Fibroblast of pulmonary artery (primary cell): ENCODE measurements at places on chromosomes 1 and 21.

DNA sequence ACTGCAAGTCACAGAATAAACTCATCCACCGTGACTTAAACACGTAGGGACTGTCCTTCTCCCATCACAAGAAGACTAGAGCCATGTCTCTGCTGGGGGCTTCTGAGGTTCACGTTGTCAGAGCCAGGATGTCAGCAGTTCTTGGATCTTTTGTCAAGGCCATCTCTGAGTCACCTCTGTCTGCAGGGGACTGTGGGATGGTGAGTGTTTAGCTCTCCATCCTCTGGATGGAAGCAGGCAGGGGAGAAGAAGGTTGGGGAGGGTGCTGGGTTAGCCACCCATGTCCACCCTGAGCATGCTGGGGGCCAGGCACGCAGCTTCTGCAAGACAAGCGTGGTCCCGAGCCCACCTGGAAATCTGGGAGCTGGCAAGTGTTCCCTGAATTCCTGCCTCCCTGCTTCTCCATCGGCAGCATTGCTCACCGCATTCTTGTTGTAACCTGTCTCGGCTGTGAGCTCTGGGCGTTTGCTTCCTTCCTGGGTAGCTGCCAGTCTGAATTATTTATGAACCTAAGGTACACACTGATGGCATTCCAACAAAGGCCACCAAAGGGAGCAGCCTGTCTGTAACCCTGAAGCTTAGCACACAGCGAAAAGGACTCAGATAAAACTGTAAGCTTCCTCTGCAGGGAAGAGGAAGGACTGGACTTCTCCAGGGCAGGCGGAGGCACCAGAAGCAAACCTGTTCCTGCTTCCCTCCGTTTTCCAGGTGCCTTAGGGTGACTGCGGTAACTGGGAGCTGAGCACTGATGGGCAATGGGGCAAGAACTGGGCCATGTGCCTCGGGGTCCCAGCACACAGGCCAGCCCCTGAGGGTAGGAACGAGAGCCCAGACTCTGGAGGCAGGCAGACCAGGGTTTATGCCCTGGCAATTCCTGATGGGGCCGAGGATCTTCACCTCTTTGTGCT, 88.6 kb downstream of the RIPK4 start:
- no peak for DNase-seq

DNA sequence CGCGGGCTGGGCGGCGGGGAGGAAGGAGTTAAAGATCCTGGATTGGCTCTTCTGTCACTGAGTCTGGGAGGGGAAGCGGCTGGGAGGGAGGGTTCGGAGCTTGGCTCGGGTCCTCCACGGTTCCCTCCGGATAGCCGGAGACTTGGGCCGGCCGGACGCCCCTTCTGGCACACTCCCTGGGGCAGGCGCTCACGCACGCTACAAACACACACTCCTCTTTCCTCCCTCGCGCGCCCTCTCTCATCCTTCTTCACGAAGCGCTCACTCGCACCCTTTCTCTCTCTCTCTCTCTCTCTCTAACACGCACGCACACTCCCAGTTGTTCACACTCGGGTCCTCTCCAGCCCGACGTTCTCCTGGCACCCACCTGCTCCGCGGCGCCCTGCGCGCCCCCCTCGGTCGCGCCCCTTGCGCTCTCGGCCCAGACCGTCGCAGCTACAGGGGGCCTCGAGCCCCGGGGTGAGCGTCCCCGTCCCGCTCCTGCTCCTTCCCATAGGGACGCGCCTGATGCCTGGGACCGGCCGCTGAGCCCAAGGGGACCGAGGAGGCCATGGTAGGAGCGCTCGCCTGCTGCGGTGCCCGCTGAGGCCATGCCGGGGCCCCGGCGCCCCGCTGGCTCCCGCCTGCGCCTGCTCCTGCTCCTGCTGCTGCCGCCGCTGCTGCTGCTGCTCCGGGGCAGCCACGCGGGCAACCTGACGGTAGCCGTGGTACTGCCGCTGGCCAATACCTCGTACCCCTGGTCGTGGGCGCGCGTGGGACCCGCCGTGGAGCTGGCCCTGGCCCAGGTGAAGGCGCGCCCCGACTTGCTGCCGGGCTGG, at the start of gene NPR1:
Gene NPR1, plus strand, starts transcription at position 170 of the 818 bp plus-strand sequence. Its CDS starts 421 bp downstream, at position 591.
- DNase-seq = peak; percentile 77

GRCh38 chr1:153883223-153883622, 39.5 kb downstream of the GATAD2B start:
- no peak for DNase-seq

DNA sequence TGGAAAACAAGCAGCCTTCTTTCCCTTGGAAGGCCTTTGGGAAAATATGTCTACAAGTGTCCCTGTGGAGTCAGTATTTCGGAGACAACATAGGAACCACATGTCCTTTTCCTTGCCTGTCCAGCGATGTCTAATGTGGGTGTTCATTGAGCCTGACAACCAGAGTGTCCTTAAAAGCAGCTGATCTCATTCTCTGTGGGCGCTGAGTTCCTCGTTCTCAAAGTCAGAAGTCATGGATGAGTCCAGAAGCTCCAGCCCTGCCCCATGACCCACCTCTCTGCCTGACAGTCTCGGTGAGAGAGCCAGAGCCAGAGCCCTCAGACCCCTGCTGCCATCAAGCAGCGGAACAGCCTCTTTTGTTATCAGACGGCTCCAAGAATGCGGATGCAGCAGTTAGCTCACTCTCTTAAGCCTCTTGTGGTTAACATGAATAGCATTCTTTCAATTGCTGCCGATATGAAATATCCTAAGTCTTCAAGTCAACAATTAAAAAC, 329.2 kb downstream of the TGFB2 start:
- DNase-seq = peak; percentile 90

- no peak for DNase-seq
These were observed 389.2 kb downstream of the DSCAM start for GRCh38 chr21:40457741-40458140.
